ENCODE measurements at places on chromosomes 6 and 20.

- no peak for DNase-seq
Measured at GRCh38 chr6:124535746-124536145, 426.5 kb upstream of the RNF217 start.

DNA sequence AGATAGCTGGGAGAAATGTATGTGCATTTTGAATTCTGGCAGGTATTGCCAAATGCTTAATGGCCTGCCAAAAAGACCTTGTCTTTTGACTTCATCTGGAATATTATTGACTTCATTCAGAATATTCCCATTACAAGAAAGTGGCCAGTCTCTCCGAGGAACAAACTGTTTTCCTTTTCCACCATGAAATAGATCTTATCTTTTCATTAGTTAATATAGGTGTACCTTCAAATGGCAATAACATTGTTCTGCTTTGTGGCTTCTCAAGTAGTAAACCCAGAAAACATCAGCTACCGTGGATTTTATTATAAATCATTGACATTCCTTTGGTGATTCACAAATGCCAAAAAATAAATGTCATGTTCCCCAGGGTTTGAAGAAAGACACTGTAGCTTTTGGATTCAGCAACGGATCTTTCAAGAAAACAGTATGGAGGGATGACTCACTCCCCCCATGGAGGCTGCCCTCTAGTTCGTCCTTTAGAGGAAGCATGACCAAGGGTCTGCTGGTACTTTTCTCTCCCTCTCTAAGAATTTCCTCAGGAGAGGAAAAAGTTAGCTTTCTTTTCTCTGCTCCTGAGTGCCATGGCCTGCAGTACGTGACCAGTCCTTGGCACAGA lies 1.1 kb upstream of the RNF182 start:
- DNase-seq, result no peak

GRCh38 chr20:23138682-23139081 lies 52.6 kb upstream of the CD93 start:
- DNase-seq, result no peak

GRCh38 chr6:13927203-13927602 lies 2.5 kb downstream of the RNF182 start:
- no peak for DNase-seq

DNA sequence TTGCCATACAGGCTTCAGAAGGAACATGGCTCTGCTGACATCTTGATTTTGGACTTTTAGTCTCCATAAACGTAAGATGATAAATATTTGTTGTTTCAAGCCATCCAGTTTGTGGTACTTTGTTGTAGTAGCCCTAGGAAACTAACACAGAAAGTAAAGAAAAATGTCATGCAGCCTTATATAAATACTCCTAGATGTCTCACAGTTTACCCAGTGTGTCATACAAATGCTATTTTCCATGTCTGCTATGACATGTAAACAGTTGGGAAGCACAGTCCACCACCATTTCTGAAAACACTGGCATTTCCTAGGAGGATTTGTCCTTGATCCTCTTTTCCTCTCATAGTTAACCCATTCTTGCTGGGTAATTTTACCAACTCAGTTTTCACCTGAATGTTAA lies 30.6 kb upstream of the ME1 start:
- no peak for DNase-seq

DNA sequence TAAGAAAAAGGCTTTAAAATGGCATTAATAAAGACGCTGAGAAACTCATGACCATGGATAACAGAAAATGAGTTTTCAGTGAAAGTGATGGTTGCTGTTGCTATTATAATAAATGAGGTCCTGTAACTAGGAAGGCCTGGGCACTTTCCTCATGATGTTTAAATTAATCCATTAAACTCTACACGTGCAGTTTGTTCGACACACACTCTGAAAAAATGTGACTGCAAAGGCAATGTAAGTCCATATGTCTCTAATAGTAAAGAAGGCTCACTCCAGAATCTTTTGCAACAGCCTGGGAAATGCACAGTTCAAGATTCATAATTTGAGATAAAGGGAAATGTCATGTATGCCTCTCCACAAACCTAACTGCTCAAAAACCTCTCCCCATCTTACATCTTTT lies 153.4 kb downstream of the COL12A1 start:
- DNase-seq, result no peak

Measured in stimulated activated naive CD8-positive, alpha-beta T cell treated with anti-CD3 and anti-CD28 coated beads, Interleukin-15, amount 100 ng/mL, for 72 hours (primary cell).